ENCODE measurements at places on chromosomes 5 and 9. TPM values are rescaled to one million over a fixed set of nuclear protein-coding genes. Genes with fewer than 3 reads are reported as not detected.
A peak's percentile ranks its signal among the peaks of the same experiment; 100 is the strongest.

- no peak overlapping the region for H3K27ac ChIP-seq
- H3K36me3 ChIP-seq: no peaks in the 10 kb centered on the region
- no peaks in the 10 kb centered on the region for H3K4me1 ChIP-seq
- H3K4me3 ChIP-seq: no peak overlapping the region
These were observed 165.3 kb downstream of the ERCC6L2 start for GRCh38 chr9:96040591-96041461.

- DNase-seq: no peak
- H3K4me1 ChIP-seq: no peaks in the 10 kb centered on the region
- H3K4me3 ChIP-seq: no peak overlapping the region
These were observed 404.7 kb downstream of the TLE4 start for GRCh38 chr9:79976257-79977073.

GRCh38 chr9:129835860-129836223, 584 bp downstream of the USP20 start:
- peak; percentile 41 for DNase-seq
- H3K4me1 ChIP-seq: peaks cover 59% of the 10 kb centered on the region
- peak overlapping the region; percentile 92 for H3K4me3 ChIP-seq
- peak overlapping the region; percentile 92 for H3K27ac ChIP-seq

- H3K4me1 ChIP-seq: peaks cover 58% of the 10 kb centered on the region
- peaks cover 13% of the 10 kb centered on the region for H3K36me3 ChIP-seq
- H3K27me3 ChIP-seq: peaks cover 6% of the 10 kb centered on the region
- H3K27ac ChIP-seq: peak overlapping the region; percentile 28
- DNase-seq: peak; percentile 8
These were observed 54.6 kb downstream of the AHRR start for GRCh38 chr5:375921-376798.

- H3K4me1 ChIP-seq: no peaks in the 10 kb centered on the region
- DNase-seq: no peak
- no peak overlapping the region for H3K4me3 ChIP-seq
- H3K36me3 ChIP-seq: no peaks in the 10 kb centered on the region
- peaks cover 16% of the 10 kb centered on the region for H3K27me3 ChIP-seq
These were observed 41.1 kb downstream of the LIX1 start for GRCh38 chr5:97101189-97101910.

GRCh38 chr5:36683821-36684434, 77.5 kb downstream of the SLC1A3 start:
- H3K36me3 ChIP-seq: no peaks in the 10 kb centered on the region
- no peak for DNase-seq
- no peaks in the 10 kb centered on the region for H3K4me1 ChIP-seq

DNA sequence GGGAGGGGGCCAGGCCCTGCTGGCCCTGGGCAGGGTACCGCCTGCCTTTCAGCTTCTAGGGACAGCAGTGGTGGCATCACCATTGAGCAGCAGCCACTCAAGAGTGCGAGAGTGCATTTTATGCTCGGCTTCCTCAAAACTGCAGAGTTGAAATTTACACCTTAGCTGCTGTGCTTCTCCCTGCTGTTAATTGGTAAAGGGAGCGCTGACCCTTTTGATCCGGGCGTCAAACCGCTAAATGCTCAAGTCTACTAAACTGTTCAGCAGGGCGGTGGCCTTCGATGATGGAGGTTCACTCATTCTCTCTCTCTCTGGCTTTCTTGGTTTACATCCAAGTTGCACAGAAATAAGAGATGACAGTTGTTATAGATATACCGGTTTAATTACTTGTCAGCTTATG, 368.6 kb upstream of the IRX2 start:
- H3K36me3 ChIP-seq: no peaks in the 10 kb centered on the region
- no peak for DNase-seq
- H3K27ac ChIP-seq: no peak overlapping the region
- H3K4me3 ChIP-seq: no peak overlapping the region

- peaks cover 79% of the 10 kb centered on the region for H3K27me3 ChIP-seq
- no peak overlapping the region for H3K27ac ChIP-seq
- no peak overlapping the region for H3K4me3 ChIP-seq
- no peaks in the 10 kb centered on the region for H3K36me3 ChIP-seq
These were observed 6.6 kb downstream of the BARX1 start for GRCh38 chr9:93948441-93949072.

GRCh38 chr5:120901199-120901598, 437.1 kb downstream of the PRR16 start:
- H3K4me3 ChIP-seq: no peak overlapping the region
- H3K4me1 ChIP-seq: no peaks in the 10 kb centered on the region
- H3K36me3 ChIP-seq: no peaks in the 10 kb centered on the region
- H3K27ac ChIP-seq: no peak overlapping the region

DNA sequence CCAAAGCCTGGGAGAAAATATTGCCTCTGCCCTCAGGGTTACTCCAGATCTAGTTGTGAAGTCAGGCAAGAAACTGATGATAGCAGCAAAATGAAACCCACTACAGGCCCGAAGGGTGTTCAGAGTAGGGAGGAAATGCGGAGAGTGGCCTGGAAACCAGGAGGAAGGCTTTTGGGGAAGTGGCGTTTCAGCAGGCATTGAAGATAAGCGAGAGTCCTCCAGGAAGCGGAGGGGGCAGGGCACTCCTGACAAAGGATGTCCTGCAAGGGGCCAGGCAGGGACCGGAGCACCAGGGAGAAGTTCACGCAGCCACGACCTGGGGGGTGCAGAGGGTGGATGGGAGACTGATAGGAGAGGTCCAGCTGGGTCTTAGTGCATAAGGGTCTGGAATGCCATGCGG, 7.8 kb upstream of the FOXI1 start:
- H3K4me1 ChIP-seq: no peaks in the 10 kb centered on the region
- no peak overlapping the region for H3K4me3 ChIP-seq
- no peak overlapping the region for H3K27ac ChIP-seq
- H3K27me3 ChIP-seq: peaks cover 3% of the 10 kb centered on the region
- no peaks in the 10 kb centered on the region for H3K36me3 ChIP-seq

DNA sequence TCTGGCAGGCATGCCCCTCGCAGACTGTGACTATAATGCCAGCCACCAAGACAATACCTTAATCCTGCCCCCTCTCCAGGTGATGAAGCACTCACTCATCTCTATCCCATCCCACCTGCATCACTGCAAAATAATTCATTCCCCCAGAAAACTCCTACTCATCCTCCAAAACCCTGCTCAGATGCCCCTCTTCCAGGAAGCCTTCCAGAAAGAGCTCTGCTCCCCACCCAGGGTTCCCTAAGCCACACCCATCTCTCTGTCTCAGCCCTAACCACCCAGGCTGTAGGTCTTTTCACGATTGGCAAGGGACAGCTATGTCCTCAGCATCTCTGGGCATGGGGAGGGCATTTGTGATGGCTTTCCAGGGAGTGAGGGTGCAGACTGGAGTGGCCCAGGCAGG, 17.2 kb downstream of the NR5A1 start:
- no peaks in the 10 kb centered on the region for H3K36me3 ChIP-seq
- no peak overlapping the region for H3K27ac ChIP-seq
- no peaks in the 10 kb centered on the region for H3K27me3 ChIP-seq
- no peaks in the 10 kb centered on the region for H3K4me1 ChIP-seq

- H3K4me3 ChIP-seq: peak overlapping the region; percentile 29
- DNase-seq: peak; percentile 98
- no peaks in the 10 kb centered on the region for H3K27me3 ChIP-seq
- H3K36me3 ChIP-seq: no peaks in the 10 kb centered on the region
- peak overlapping the region; percentile 84 for H3K27ac ChIP-seq
These were observed 27.0 kb upstream of the ERGIC1 start for GRCh38 chr5:172806897-172807672.

DNA sequence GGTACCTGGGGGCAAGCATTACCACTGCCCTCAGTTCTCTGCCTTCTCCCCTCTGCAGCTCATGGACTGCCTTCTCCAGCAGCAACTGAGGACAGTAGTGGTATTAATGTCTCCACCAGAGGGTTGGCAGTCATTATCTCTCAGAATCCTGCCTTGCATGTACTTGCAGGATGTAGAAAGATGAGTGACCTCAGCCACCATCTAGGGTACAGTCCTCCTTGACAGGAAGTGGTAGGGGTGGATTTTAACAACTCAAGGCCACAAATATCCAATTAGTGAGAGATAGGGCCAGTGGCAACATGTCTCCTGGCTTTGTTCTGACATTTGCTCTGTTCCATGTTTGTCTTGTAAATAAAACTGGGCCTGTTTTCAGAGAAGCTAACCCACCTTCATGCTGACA, 47.2 kb downstream of the F2R start:
- H3K4me3 ChIP-seq: no peak overlapping the region
- H3K4me1 ChIP-seq: peaks cover 10% of the 10 kb centered on the region
- H3K27ac ChIP-seq: no peak overlapping the region
- no peaks in the 10 kb centered on the region for H3K27me3 ChIP-seq
- peaks cover 1% of the 10 kb centered on the region for H3K36me3 ChIP-seq

DNA sequence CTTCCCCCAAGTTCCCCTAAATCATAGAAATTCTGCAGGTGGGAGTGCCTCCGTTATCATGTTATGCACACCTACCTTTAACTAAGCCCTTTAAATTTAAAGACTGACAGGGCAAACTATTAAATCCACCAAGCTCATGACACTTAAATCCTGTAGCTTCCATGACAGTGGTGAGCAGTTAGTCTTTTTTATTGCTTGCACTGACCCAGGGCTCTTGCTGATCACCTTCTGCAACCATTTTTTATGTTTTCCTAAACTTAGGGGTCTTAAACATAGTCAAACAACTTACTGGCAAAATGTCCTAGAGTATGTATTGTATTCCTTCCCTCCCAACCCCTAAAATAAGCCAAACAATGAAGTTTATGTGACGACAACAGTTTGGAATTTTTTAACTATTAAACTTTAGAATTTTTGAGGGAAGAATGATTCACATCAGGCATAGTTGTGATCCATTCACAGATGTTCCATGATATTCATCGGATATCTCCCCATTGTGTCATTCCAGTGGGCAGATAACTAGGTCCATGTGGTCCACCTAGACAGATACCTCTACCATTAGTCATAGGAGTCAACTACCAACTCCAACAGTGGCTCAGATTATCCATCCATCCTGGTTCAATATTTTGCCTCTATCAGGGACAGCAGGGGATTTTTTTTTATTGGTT, 283.1 kb downstream of the ADAMTS6 start:
- no peak for DNase-seq
- no peaks in the 10 kb centered on the region for H3K4me1 ChIP-seq
- H3K27ac ChIP-seq: no peak overlapping the region
- H3K36me3 ChIP-seq: no peaks in the 10 kb centered on the region

DNA sequence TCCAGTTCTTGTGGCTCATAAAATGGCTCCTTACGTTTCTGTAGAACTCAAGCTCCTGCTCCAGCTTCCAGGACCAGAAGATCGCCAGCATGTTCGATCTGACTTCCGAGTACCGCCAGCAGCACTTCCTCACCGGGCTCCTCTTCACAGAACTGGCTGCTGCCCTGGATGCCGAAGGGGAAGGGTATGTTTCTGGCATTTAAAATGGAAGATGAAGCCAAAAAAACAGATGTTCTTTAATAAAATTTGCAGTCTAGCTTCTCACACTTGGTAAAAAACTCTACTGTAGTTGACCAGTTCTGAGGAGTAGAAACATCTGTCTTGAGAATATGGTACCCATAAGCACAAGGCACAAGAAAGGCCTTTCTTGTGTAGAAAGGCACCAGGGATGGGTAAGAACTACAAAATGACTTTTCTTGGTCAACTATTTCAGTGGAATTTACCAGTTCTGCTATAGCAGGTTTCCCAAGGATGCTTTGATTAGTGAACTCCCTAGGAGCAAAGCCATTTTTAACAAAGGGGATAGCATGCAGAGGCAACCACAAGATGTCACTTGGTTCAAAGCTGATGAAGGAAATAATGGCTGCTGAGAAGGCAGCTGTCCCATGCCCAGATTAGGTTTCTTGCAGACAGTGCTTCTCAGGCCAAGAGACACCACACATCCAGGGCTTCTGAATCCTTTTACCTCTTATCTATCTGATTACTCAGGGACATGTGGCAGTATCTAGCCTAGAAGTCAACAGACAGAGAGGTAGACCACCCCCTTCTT, 192.4 kb downstream of the DOCK8 start:
- H3K4me1 ChIP-seq: no peaks in the 10 kb centered on the region
- H3K27me3 ChIP-seq: no peaks in the 10 kb centered on the region
- no peak for DNase-seq
- peaks cover 60% of the 10 kb centered on the region for H3K36me3 ChIP-seq
- H3K27ac ChIP-seq: no peak overlapping the region
- H3K4me3 ChIP-seq: no peak overlapping the region

DNA sequence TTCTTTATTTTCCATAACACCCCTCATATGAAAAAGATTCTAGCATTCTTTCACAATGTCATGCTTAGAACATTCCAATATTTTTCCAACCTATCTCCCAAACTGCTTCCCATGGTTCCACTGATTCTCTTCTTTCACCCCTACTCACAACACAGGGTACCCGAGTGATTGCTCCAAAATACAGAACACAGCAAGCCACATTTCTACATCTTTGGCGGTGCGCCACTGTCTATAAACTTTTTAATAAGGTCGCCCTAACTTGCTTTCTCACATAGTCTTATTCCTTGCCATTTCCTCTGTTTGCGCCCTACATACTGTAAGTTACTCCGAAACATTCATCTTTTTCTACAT, 517.1 kb downstream of the RAB3C start:
- no peak for DNase-seq
- H3K27me3 ChIP-seq: no peaks in the 10 kb centered on the region
- no peak overlapping the region for H3K4me3 ChIP-seq

- peaks cover 11% of the 10 kb centered on the region for H3K4me1 ChIP-seq
- DNase-seq: peak; percentile 71
- peaks cover 38% of the 10 kb centered on the region for H3K27me3 ChIP-seq
- H3K36me3 ChIP-seq: peaks cover 2% of the 10 kb centered on the region
These were observed 1.1 kb upstream of the BASP1 start for GRCh38 chr5:17216176-17216973.

- no peak overlapping the region for H3K27ac ChIP-seq
- H3K36me3 ChIP-seq: no peaks in the 10 kb centered on the region
- no peak overlapping the region for H3K4me3 ChIP-seq
These were observed 330.6 kb downstream of the NR2F1-AS1 start for GRCh38 chr5:93250424-93250823.

- peaks cover 15% of the 10 kb centered on the region for H3K4me1 ChIP-seq
- H3K36me3 ChIP-seq: no peaks in the 10 kb centered on the region
- peak; percentile 71 for DNase-seq
- peak overlapping the region; percentile 4 for H3K27ac ChIP-seq
- no peaks in the 10 kb centered on the region for H3K27me3 ChIP-seq
These were observed 314.4 kb downstream of the GADD45G start for GRCh38 chr9:89919171-89919681.

- DNase-seq: no peak
- no peaks in the 10 kb centered on the region for H3K36me3 ChIP-seq
- no peak overlapping the region for H3K4me3 ChIP-seq
These were observed 872.8 kb upstream of the CDH9 start for GRCh38 chr5:27911216-27911615.

The C5orf52 gene
- not detected for total RNA-seq

The VCAN gene
- total RNA-seq: 0.02 TPM

The SLC46A2 gene
- not detected for total RNA-seq

The WDR31 gene
- 2.4 TPM for total RNA-seq

The SV2C gene
- total RNA-seq: 0.02 TPM

The CCDC192 gene
- total RNA-seq: not detected

The IL33 gene
- not detected for total RNA-seq

The ARHGEF39 gene
- 28.2 TPM for total RNA-seq

The RNF224 gene
- total RNA-seq: not detected
